ENCODE measurements at places on chromosomes 12 and 14.

- peak; percentile 7 for DNase-seq
Measured at GRCh38 chr12:117587631-117588287, 226.3 kb upstream of the NOS1 start.

DNA sequence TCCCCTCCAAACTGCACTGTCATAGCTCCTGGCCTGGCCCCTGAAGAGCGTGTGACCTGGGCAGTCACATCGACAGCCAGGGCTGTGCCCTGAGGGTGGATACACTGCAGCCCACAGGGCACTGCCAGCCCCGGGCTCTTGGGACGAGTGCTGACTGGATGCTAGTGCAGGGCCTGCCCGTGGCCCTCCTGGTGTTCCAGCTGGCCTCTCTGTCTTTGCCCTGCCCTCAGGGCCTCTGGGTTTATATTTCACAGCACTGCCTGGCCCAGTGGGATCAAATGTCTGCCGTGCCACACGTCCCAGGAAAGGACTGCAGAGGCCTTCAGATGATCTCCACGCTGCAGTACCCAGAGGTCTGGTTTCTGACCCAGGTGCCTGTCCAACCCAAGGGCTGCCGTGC, 10.1 kb upstream of the CCDC197 start:
- DNase-seq: no peak

- DNase-seq: no peak
Measured at GRCh38 chr12:22858849-22859570, 234.0 kb downstream of the ETNK1 start.

DNA sequence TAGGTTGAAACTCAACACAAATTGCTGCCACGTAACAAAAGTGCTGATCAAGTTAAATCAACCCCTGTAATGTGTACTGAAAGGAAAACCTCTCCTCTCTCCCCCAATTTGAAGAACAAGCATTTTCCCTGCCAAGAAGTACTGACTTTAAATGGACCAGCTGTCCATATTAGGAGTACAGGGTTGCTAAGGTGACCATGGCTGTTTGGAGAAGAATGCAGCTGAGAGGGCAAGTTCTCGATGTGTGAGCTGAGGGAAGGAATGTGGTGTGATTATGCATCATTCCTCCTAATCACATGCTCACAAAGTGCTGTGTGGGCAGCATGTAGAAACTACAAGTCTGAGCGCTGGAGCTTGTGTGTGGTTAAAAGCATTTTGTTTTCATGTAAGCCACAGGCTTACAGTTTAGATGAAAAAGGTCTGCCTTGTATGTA, 50.9 kb upstream of the CCT2 start:
- DNase-seq: peak; percentile 6

DNA sequence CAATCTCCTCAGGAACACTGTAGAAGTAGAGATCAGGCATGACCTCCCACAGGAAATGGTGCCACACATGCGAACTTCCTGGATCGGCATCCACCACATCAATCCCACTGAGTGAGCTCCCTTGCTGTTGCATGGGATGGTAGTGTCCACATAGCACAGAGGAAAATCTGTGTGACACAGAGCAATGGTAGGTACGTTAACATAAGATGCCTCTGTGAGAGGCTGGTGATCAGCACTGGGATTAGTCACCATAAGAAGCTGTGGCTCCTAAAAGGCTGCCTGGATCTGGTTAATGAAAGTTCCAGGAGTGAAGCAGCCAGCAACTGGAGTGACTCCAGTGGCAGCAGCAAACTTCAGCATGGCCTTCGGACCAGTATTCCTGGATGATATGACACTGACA, 21.8 kb downstream of the WDHD1 start:
- DNase-seq: no peak

GRCh38 chr12:93007544-93007943, 78.4 kb upstream of the EEA1 start:
- no peak for DNase-seq

- no peak for DNase-seq
Measured at GRCh38 chr14:38618514-38618913, 362.6 kb upstream of the CLEC14A start.

- DNase-seq: no peak
Measured at GRCh38 chr14:104109731-104110361, 24.3 kb downstream of the ASPG start.

GRCh38 chr12:124175704-124176103, 119.2 kb upstream of the RFLNA start:
- no peak for DNase-seq

DNA sequence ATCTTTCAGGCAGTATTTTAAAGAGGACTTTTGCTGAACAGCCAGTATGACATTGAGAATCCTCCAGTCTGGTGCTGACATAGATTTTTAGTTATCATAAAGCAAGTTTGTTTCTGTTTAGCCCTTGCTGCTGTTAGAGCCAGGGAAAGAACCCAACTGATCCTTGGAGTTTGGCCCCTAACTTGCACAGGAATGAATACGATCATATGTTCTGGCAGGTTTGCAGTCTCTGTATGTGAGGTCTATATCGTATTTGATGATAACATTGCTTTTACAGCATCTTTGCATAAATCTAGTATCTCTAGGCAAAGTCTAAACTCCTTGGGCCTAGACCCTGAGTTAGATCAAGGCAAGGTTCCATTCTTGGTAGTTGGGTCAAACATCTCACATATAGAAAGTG, 4.3 kb upstream of the CCDC175 start:
- no peak for DNase-seq

GRCh38 chr12:131892711-131893604, 1.5 kb upstream of the ULK1 start:
- DNase-seq: no peak

GRCh38 chr14:95316821-95317220, 2.9 kb downstream of the CLMN start:
- no peak for DNase-seq

DNA sequence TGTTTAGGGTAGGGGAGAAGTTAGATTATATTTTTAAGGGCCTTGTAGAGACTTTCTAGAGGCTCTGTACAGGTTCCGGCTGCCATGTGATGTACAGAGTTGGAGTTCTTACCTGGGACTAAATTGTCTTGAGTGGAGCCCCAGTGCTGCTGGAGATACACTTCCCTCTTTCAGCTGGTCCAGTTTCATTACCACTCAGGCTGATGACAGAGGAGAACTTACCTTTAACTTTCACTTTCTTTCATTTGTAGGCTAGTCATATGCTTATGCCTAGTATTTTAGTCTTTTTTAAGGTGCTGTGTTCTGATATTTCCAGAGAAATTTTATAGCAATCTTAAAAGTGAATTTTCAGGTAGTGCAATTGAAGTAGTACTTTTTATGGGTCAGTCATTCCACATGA, 117.3 kb downstream of the ERC1 start:
- no peak for DNase-seq

- no peak for DNase-seq
Measured at GRCh38 chr14:70896981-70897380, 10.3 kb upstream of the PCNX1 start.

DNA sequence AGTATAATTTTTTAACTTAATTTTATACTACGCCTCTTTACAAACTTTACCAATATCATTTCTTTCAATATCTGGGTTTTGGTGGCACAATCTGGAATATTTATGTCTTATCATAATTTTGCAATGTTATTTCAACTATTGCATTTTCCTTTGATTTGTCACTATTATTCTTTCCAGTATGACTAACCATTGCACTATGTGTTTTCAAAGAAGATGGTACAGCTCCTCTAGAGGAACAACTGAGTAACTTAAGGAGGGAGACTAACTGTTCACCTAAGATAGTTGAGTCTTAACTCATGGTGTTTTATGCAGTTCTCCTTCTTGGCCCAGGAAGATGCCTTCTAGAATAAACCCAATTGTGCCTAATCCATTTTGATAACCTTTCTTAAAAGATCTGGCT, 60.5 kb upstream of the KIF21A start:
- DNase-seq: no peak

DNA sequence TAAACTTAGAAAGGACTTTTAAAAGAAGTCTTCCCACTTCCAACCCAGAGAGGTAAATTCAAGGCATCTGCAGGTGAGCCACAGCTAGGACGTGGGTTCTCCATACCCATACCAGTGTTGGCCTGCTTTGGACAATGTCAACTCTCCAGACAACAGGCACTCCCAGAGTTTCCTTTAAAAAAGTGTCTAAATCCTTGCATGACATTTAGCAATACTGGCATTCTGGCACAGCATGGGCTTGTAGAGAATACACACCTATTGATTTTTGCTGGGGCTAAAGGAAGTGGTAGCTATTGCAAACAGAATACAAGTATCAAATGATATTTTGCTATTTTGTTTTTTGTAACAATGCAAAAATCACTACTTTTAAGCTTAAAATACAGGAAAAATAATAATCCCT, 25.8 kb upstream of the DICER1 start:
- no peak for DNase-seq

GRCh38 chr12:58416236-58416635, 474.9 kb downstream of the ATP23 start:
- no peak for DNase-seq

DNA sequence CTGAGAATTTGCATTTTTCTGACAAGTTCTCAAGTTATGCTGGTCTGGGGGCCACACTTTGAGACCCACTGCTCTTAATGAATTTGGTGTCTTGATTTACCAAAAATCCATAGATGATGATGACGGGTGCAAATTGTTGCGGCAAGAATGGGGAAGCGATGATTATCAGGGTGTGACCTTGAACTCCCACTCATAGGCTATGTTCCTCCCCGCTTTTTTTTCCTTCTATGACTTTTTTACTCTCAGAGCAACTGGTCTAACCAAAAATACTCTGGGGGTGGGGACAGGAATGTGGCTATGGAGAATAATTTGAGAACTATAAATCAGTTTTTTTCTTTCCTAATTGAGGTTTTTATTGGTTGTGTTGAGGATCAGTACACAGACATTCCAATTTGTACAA, 83.6 kb downstream of the PPFIBP1 start:
- no peak for DNase-seq

- DNase-seq: no peak
Measured at GRCh38 chr12:56126732-56127239, 1.3 kb upstream of the ESYT1 start.

DNA sequence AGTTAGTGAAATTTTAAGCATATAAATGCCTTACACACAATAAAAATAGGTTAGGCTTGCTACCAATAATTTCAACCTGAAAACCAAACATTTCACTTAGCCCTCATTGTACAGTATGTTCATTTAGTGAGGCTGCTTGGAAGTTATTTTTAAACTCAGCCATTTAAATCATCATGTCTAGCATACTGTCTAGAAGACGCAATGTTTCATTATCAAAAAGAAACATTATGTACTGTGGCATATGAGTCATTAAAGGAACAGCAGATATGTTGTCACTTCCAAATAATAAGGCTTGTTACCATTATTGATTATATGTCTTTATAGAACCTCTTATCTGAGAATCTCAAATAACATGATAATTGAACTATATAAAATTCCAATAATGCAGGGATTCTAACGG, 304.7 kb downstream of the RMST start:
- no peak for DNase-seq

GRCh38 chr14:63512861-63513260, 30.3 kb downstream of the PPP2R5E start:
- no peak for DNase-seq

- no peak for DNase-seq
Measured at GRCh38 chr12:43294916-43295315, 257.1 kb downstream of the ADAMTS20 start.

- DNase-seq: no peak
Measured at GRCh38 chr12:124184456-124184855, 110.4 kb upstream of the RFLNA start.

GRCh38 chr12:81468206-81468605, 290.9 kb downstream of the PPFIA2 start:
- DNase-seq: no peak

GRCh38 chr14:94771906-94772490, 2.1 kb upstream of the GSC start:
- DNase-seq: no peak

- no peak for DNase-seq
Measured at GRCh38 chr12:6280672-6281071, 29.8 kb upstream of the PLEKHG6 start.

DNA sequence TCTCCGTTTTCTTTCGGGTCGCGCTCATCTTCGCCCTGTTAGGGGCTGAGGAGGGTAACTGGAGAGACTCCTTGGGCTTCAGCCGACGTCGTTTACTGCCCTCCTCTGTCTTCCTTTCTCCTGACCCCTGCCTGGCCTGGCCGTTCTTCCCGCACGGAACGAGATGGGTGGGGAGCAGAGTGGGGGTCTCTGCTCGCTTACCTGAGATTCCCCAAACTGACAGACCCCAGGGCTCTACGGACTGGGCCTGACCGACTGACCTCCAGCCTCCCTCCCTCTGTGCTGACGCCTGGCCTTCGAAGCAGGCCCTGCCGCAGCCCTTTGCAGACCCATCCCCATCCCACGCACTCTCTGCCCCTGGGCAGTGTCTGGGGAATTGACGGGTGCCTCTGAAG, 439 bp downstream of the GOLGA5 start:
- no peak for DNase-seq

DNA sequence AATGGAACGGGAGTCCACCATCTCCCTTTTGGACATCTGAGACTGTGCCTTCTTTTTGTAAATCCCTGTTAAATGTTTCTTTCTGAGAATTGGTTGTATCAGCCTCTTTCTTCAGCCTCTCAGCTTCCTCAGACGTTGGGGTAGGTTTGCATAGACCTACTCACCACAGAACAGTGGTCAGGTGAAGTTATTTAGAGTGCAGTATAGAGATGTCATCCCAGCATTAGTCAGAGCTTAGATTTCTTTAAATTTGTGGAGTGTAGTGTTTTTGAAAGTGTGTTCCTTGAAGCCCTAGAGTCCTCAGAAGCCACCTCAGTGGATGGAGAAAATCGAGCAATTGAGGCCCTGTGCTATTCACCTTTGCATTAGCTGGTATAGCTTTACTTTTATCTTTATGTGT, 8.9 kb upstream of the EEA1 start:
- DNase-seq: no peak

DNA sequence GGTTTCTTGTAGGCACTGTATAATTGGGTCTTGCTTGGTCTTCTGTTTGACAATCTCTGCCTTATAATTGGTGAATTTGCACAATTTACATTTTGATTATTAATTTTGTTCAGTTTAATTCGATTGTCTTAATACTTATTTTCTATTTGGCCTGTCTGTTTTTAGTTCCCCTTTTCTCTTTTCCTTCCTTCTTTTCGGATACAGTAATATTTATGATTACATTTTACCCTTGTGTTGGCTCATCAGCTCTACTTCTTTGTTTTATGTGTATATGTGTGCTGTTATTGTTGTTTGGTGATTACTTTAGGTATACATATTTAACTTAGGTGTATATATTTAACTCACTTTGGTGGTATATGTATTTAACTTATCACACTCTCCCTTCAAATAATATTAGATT, 12.8 kb upstream of the BEGAIN start:
- no peak for DNase-seq

GRCh38 chr14:93061380-93062012, 54.2 kb downstream of the ITPK1 start:
- DNase-seq: no peak

- DNase-seq: no peak
Measured at GRCh38 chr14:52923902-52924575, 26.8 kb downstream of the FERMT2 start.

GRCh38 chr12:6916426-6917200, 2.2 kb downstream of the ENO2 start:
- no peak for DNase-seq

DNA sequence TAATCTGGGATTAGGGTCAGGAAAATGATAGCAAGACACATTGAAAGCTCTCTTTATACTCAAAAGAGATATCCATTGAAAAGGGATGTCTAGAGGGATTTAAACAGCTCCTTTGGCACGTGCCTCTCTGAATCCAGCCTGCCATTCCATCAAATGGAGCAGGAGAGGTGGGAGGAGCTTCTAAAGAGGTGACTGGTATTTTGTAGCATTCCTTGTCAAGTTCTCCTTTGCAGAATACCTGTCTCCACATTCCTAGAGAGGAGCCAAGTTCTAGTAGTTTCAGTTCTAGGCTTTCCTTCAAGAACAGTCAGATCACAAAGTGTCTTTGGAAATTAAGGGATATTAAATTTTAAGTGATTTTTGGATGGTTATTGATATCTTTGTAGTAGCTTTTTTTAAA, 25.4 kb upstream of the PLEKHD1 start:
- DNase-seq: no peak

Measured in stimulated activated CD4-positive, alpha-beta T cell treated with anti-CD3 and anti-CD28 coated beads, Interleukin-12 subunit alpha, Interleukin-12 subunit beta, amount 100 ng/mL, for 24 hours (primary cell).